ENCODE measurements at places on chromosomes 2 and 18. TPM values are rescaled to one million over a fixed set of nuclear protein-coding genes. Genes with fewer than 3 reads are reported as not detected.

Gene EVX2
- total RNA-seq = not detected

Gene ACVR1C
- total RNA-seq = 0.26 TPM

Gene EGR4
- total RNA-seq = not detected

Gene ALK
- total RNA-seq = not detected

Gene IL1B
- total RNA-seq = 41.0 TPM

Gene HSPE1
- 76.7 TPM for total RNA-seq

Measured in bronchial epithelial cell (primary cell).